ENCODE measurements at places on chromosomes 6 and 20.

- DNase-seq: peak; percentile 37
Measured at GRCh38 chr6:48426636-48427035, 315.6 kb upstream of the PTCHD4 start.

DNA sequence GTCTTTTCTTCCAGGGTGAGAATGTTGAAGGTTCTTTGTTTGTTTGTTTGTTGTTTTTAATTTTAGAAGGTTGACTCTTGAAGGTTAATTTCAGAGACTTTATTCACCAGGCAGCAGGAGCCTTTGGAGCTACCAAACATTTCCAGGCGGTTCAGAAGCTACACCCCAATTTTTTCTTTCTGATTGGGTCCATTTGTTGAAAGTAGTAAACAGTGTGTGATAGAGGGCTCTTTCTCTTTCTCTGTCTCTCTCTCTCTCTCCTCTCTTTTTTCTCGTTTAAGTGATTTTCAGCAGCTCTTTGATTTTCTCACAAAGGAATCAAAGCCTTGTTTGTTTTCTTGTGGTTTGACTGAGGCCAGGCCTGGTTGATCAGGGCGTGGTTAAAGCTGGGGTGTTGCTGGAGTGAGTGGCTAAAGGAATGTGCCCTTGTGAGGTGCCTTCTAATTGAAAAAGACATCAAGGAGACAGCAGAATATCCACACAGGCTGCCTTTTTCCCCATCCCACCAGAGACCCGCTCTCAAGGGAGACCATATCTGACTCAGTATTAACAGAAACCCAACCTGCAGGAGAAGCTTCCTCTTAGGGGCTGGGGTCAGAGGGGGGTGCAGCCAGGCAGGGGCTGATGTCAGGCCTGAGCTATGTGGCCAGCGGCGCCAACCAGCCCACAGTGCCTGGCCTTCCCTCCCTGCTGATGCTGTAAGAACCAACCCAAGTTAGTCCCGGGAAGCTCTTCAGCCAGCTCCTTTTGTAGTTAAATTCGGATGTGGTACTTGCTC, 40.4 kb upstream of the NAA20 start:
- DNase-seq: peak; percentile 53

DNA sequence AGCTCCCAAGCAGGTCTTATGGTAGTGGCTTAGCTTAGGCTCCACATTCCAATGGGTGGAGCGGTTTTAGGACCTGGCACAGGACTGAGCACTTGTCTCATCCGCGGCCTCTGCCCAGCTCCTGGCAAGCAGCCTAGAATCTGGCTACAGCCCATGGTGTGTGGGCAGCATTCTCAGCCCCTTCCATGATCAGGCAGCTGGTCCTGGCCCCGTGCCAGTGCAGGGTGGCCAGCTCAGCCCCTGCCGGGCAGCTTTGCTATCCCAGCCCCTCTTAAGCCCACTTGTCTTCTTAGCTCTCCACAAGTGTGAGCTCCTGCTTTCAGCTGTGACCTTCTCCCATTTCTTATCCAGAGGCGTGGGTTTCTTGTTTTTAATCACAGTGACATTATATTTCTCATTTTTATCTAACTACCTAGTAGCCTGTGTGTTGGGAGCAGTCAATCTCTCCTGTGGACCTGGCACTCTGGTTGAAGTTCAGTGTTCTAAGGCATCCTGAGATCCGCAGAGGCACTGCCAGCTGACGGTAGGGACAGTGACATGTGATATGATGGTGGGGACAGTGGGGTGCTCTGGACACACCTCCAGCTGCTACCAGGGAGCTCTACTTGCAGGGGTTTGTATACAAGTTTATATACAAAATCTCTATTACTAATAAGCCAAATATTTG, 119.9 kb upstream of the PRND start:
- no peak for DNase-seq

DNA sequence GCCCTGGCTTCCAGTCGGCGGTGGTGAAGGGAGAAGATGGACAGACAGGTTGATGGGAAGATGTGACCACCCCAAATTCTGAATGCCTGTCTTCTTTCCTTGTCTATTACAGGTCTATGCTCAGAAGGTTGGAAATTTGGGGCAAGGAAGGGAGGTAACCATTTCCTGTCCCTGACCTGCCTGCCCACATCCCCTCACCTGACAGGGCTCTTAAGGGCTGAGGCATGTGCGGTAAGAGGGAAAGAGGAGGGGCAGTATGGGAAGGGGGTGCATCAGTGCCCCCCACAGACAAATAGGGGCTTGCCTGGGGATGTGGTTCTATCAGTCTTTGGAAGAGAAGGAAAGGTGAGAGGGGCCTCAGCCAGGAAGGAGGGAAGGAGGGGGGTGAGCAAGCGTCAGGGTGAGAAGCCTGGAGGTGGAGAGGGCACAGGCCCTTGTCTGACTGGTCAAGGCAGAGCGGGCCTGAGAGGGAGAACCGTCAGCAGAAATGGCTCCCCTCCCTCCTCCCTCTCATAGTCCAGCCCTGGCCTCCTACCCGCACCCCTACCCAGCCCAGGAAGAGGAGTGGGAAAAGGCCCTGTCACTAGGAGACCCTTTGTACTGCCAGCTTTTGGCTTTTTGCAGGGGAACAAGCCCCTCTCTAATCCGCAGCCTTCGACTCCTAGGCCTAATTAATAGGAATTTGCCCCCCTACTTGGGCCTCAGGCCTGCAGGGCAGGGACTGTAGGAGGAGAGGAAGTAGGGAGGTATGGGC, 104.4 kb upstream of the FOXP4 start:
- no peak for DNase-seq

DNA sequence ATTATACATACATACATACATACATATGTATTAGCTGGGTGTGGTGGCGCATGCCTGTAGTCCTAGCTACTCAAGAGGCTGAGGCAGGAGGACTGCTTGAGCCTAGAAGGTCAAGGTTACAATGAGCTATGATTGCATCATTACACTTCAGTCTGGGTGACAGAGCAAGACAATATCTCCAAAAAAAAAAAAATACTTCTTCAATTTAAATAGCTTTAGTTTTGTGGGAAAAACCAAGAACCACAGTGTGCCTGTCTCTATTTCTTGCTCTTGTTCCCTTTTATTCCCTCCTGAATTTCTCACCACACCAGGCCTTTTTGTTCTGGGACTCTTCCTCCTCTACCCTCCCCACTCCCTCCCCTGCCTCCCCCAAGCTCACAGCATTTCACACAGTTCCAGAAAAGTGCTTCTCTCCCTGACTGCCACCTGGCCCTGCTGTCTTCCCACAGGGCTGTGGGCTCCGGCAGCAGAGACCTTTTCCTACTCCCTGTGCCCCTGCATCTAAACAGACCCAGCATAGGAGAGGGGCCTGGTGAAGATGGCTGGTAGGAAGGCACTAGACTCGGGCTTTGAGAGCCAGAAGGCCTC, 1.3 kb downstream of the C20orf203 start:
- DNase-seq: no peak

DNA sequence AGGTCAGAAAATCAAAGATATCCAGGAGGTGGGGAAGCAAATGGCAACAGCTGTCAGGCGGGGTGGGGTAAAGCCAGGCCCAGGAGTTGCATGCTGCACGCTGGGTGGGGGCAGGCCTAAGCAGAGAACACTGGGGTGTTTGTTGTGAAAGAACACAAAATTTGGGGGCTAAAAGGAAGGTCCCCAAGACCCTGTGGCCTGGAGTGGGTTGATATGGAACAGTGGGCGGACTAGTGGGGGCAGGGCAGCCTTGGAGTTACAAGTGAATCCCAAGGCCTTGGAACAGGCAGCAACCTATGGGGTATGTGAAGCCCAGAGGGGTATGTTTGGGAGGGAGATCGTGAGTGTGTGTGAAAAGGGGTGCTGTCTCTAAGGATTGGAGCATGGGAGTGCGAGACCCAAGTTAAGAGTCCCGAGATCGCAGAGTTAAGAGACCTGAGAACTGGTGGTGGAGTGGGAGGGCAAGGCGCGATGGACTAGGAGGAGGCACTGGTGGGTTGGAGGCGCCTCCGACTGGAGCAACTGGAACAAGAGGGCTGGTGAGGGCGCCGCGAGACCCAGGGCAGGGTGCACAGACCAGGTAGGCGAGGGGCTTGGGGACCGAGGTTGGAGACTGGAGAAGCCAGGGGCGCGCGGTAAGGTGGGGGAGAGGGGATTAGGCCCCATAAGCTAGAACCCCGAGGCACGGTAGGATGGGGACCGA, 658 bp downstream of the CUL7 start:
- DNase-seq: no peak

- no peak for DNase-seq
Measured at GRCh38 chr6:145036236-145036635, 699.1 kb downstream of the EPM2A start.

DNA sequence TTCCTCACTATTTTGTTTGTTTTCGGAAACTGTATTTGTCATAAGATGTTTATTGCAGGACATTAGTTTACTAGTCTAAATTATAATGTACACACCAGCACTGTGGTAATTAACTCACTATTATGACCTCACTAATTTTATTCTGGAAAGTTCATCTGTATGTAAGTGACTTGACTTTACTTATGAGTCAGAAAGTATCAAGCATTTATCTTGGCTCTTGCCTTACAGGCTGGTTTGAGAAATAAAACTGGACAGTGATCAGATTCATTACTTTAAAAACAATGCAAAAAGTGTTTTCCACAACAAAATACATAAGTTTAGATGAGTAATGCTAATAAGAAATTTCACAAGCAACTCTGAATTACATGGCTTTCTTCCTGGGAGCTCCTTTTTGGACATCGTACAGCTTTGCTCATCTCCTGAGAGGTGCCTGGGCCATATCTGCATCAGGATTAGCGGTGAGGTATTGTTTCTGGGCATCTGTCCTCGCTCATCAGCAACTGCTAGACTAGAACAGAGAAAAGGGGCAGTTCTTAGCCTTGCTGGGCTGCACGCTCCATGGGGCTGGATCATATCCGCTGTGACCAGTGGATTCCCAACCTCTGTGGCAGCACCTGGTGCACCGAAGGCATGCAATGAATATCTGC, 179.8 kb downstream of the SOD2 start:
- DNase-seq: no peak

DNA sequence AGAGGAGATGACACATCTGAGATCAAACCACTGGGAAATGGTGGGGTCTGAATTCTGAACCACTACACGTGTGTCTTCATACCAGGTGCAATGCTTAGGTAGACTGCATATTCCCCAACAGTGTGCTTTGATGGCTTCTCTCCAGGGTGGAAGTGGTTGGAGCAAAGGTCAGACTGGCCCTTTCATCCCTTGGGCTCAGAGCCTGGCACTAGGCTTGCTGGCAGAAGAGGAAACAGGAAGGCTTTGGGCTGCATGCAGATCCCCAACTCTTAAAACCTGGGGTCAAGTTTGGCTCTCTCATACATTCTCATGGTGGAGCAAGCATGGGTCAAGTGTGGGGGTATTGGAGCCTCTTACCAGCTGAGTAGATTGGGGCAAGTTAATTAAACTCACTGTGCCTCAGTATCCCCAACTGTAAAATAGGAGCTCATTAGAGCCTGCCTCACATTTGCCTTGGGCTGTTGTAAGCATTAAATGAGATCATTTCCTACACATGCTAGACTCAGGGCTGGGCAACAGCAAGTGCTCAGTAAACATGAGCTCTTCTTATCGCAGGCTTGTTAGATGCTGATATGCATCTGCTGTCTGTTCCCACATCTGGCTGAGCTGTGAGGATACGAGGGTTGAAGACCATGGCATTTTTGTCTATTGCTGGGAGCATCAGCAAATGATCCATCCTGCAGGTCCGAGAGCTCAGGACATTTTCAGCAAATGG, 51.6 kb upstream of the FAM83D start:
- DNase-seq: no peak

- DNase-seq: no peak
Measured at GRCh38 chr6:85458184-85458583, 8.3 kb downstream of the NT5E start.

DNA sequence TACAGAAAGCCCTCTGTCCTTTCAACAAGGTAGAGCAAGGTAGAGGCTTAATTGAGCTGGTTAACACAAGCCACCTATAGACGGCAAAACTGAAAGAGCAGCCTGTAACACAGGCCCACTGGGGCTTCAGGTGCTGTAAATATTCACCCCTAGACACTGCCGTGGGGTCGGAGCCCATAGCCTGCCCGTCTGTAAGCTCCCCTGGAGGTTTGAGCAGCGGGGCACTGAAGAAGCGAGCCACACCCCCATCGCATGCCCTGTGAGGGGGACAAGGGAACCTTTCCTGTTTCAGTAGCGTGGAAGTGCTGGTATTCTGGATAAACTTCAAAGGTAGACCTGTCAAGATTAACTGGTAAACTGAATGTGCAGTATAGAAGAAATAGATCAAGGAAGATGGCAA, 160.4 kb downstream of the TPBG start:
- DNase-seq: no peak

DNA sequence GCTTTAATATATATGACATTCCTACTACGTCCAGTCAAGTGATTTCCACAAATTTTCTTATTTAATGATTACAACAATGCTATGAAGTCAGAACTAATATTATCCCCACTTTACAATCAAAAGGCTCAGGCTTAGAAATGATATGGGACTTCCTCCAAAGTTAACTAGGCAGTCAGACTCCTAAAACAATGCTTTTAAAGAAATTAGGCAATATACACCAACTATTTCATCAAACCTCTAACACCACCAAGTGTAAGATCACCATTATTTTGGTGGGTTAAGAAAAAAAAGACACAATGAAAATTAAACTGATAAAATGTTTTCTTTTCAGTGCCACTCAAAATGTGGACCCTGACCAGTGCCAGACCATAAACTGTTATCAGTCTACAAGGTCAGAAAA, 256.1 kb upstream of the RUNX2 start:
- no peak for DNase-seq

DNA sequence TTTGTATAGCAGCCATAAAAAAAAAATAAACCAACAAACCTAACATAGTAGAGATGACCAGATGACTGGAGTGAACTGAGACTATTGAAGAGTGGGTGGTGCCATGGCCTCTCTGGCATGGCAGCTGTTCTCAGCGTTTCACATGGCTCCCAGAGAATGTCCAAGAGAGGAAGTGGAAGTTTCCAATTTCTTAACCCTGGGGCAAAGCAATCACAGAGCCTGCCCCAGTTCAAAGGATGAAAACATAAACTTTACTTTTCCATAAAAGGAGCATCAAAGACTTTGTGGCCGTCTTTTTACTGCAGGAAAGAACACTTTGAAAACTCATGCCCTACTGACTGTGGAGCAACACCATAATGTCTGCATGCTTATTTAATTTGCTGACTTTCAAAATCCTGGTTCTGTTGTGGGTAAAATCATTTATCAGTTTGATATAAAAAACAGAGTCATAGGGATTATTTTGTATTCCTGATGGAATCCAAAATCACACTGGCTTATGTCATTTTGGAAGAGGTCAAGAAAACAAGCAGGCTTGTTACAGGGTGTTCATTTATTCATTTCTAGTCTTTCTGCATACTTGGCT, 165.4 kb downstream of the SLC35B3 start:
- DNase-seq: no peak

DNA sequence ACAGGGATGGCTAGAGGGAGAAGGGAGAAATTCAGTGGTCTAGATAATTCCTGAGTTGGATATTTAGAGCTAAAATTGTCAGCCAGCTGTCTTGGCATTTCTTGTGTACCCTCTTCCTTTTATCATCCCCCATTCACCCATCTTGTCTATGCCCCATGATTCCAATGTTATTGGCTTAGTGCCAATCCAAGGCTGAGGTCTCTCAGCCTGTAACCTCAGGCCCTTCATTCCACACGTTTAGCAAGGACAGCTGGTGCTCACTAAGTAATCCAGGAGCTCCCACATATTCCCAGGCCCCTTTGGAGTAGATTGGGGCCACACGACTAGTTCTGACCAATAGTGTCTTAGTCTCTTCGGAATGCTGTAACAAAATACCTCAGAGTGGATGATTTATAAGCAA, 112.4 kb upstream of the ATXN1 start:
- DNase-seq: no peak
